ENCODE measurements at places on chromosomes 16 and 17.

DNA sequence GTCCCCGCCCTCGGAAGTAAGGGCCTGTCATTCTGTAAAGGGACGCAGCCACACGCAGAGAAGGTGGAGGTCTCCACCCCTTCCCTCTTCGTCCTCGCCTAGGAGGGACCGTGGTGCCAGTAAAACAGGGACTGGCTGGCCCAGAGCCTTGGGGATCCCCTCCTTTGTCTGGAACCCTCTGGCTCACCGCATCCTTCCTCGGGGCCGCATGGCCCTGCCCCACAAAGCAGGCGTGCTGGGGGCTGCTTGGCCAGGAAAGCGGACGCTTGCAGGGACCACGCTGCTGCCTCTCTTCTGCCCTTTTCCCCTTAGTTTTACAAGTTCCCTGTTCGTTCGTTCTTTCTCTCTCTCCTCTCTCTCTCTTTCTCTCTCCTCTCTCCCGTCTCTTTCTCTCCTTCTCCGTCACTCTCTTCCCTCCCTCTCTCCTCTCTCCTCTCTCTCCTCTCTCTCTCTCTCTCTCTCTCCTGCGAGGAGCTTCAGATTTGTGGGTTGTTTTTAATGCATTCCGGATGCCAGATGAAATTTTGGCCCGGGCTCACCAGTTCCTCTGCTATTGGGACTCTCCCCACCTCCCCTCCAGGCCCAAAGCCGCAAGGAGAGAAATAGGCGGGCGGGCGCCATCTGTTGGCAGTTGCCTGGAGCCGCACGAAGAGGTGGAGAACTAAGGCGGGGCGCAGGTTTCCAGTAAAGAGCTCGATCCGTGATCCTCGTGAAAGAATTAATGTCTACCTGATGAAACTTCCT lies 35.1 kb upstream of the CDRT4 start:
- DNase-seq, result peak; percentile 74

DNA sequence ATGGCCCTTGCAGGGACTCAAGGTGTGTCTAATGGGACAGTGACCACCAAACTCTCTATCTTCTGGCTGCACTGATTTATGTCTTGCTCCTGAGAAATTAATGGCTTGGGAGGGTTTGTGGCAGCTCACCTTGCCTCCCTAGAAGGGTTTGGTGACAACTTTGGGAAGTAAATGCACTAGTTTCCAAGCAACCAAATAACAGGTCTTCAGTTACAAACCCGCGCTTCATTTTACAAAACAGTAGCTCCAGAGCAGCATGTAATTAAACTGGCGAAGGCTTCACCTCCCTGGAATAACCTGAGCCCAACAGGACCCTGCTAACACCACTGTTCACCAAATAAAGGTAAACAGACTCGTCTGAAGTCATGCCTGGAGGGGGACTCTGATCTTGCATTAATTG lies 318.3 kb downstream of the SLC39A11 start:
- DNase-seq, result no peak

GRCh38 chr17:29855686-29856085 lies 74.3 kb downstream of the SSH2 start:
- DNase-seq, result no peak

DNA sequence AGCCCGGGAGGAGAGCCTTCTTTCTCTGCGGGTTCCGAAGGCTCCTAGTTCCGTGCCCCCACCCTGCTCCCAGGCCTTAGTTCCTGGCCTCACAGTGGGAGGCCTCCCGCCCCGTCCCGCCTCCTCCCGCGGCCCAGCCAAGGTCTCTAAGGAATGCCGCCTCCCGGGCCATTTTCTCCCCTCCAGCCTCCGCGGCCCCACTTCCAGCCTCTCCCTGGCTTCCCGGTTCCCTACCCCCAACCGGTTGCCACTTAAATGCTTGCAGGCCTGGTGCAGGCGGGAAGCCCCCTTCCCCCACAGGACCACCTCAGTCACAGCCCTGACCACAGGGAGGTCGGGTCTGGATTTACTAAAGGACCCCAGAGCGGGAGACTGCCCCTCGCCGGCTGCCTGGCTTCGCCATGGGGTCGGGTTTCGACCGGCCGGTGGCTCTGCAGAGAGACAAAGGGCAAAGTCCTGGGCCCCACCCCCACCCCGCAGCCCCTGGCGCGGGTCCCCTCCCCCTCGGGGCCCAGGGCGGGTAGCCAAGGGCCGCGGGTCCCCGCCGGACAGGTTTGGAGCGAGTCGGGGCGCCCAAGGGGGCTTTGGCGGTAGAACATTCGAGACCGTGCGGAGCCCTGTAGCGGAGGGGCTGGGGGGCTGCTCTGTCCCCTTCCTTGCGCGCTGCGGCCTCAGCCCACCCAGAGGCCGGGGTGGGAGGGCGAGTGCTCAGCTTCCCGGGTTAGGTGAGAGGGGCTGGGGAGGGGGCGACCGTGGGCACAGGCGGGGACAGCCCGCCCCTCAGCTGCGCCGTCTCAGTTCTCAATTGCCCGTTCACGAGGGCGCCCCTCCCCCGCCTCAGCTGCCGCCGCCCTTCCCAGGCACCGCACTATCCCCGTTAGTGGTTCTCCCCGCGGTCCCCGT lies 16.4 kb downstream of the IGF2BP1 start:
- no peak for DNase-seq

GRCh38 chr17:46745376-46745775 lies 73.1 kb downstream of the WNT3 start:
- no peak for DNase-seq

DNA sequence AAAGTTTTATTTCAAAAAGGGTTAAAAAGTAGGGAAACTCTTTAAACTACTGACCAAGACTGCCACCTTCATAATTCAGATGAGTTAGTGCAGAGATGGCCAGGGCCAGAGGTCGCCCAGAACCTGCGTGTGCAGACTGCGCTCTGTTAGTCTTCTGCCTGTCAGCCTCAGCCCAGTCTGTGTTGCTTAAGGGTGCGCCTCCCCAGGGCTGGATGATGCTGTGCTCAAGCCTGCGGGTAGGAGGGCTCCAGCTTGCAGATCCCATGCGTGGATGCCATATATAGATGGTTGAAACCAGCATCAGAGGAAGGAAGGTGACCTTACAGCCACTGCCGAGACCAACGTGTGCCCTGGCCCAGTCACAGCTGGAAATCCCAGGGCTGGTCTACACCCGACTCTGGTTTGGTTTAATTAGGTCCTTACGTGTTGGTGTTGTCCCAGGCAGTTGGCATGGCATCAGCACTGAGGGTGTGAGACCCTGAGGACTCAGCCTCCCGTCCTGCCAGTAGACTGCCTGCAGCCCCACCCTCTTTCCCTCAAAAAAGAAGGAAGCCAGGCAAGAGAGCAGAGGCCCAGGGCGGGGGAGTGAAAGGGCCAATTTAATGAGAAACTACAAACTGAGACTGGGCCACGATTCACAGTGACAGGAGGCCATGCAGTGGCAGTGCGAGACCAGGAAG lies 27.7 kb downstream of the CDIP1 start:
- DNase-seq, result no peak
